T follicular helper cell (primary cell): ENCODE measurements at places on chromosomes 7 and 10.

GRCh38 chr10:48941427-48942075 is 1.9 kb upstream of the LRRC18 start:
- DNase-seq: no peak

- DNase-seq: no peak
Observed at GRCh38 chr7:92992483-92992882, 125.3 kb downstream of the SAMD9 start.

DNA sequence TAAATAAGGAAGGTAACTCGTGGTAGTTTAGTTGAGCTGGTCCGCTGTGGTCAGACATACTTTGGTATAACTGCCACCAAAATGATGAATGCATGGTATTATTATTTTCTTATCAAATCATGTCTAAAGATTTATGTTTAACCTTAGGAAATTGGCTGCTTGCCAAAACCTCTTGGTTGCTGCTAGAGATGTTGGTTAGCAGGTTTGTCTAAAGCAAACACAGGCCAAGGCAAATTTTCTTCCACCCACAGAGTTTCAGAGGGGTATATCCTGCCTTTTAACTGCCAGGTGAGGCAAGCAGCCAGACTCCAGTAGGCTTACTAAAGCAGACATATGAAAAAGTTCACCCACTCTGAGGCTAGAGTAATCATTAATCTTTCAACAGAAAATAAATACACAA is 101.4 kb downstream of the SEMA3E start:
- no peak for DNase-seq

- no peak for DNase-seq
Observed at GRCh38 chr7:149792220-149792595, 18.8 kb upstream of the ZNF467 start.

- no peak for DNase-seq
Observed at GRCh38 chr7:123292227-123292626, 92.5 kb upstream of the SLC13A1 start.

DNA sequence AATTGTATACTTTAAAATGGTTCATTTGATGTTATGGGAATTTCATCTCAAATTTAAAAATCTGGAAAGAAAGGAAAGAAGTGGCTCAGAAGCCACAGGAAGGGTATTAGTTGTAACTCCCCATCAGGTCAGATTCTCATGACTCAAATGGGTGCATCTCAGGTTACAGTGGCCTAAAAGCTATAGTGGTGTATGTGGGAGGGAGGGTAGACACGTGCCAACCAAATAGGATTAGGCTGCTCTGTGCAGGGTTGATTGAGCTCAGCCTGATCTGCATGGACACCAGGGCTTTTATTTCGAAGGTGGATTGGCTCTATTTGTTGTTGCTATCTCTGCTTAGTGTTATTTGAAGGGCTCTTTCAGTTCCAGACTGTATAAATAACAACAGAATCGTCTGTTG is 121.5 kb upstream of the PRR15 start:
- no peak for DNase-seq

DNA sequence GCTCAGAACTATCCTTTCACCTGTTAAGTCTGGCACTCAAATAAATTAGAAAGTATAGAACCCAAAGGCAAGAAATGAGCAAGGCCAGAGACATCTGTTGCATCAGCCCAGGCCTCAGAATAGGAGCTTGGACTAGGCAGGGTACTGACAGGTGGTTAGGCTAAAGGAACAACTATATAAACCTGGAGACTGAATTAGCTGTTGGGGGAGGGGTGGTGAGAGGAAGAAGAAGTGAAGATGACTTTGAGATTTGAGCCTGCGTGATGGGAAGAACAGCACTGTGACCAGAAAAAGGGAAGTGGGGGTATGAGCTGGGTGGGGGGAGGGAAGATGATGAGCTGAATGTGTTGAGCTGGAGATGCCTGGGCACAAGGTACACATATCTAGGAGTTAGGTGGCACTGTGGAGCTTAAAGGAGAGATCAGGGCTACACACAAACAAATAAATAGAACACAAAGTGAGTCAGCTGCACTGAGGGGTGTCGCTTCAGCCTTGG is 244.7 kb downstream of the PTEN start:
- no peak for DNase-seq

- no peak for DNase-seq
Observed at GRCh38 chr7:136058546-136058945, 81.4 kb upstream of the MTPN start.

GRCh38 chr7:137934176-137934826 is 67.6 kb downstream of the CREB3L2 start:
- no peak for DNase-seq

GRCh38 chr10:36416513-36416912 is 708.9 kb upstream of the ANKRD30A start:
- DNase-seq: no peak

DNA sequence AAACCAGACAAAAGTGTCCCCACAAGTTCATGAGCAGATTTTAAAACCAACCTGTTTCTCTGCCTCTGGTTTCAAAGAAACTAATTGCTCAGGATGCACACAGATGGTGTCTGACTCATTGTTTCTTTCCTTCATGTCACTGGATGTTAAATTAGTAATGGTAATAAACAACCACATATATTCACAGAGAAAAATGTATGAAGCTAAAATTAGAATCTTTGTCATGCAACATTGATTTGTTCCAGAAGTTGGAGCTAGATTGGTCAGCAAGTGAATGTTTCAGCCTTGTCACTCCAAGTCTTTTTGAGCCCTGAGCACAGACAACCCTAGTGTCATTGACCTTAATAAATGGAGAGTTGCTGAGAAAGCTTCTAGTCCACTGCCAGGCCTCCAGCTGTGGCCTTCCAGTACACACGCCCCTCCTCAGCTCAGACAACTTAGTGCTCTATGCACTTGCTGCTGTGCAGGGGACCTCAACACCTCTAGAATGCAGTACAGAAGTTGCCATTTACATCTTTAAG is 175.9 kb downstream of the CCDC71L start:
- no peak for DNase-seq

DNA sequence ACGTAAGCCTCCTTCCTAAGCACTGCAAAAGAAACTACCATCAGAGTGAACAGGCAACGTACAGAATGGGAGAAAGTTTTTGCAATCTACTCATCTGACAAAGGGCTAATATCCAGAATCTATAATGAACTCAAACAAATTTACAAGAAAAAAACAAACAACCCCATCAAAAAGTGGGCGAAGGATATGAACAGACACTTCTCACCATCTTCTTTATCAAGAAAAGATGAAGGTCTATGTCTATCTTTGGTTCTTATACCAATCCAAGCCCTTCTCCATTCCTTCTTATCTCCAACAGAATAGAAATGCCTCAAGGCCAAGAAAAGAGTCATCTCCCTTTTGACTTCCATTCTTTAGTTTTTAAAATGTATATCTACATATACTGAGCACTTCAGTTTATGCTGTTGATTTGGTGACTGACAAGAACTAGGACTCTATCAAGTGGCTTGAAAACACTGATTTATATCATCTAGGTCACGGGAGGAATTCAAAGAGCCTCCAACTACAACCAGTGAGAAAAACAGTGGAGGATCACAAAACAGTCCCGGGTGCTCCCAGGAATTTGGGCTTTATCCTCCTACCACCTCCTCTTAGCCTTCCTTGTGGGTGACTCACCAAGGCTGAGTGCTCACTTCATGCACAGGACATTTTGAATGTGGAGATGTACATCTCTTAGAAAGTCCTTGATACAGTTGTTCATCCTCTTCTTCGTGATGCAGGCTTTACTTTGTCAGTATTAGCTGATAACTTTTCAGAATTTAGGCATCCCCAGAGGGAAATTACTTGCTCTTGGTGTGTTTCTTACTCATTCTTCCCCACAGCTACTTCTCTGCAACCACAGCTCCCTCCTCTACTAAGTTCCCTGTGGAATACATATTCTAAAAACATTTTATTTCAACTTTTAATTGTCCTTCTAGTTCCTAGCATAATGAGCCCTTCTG is 15.4 kb downstream of the TAS2R41 start:
- no peak for DNase-seq

DNA sequence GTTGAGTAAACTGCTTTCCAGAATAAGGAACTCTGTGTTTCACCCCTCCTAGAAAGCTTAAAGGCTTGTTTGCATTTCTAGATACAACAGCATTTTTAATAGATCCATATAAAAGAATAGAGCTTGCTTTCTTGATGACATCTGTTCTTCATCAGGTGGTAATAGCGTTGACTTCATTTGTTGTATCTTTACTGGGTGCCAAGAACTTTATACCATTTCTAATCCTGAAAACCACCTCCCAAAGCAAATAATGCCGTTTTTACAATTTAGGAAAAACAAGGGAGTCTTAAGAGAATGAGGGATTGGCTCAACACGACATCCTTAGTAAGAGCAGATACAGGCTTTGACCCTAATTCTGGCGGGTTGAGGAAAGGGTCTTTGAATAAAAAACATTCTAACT is 993.4 kb downstream of the TYW1 start:
- no peak for DNase-seq

DNA sequence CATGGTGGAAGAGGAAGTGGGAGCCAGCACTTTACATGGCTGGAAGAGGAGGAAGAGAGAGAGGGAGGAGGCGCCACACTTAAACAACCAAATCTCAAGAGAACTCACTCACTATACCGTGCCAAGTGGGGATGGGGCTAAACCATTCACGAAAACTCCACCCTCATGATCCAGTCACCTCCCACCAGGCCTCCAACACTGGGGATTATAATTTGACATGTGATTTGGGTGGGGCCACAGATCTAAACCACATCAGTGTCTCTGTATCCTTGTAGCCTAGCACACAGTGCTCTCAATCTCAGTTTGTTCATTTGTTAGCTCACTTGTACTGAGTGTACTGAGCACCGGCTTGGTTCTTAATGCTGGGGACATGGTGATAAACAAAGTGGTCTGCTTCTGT is 228.3 kb downstream of the BUB3 start:
- no peak for DNase-seq

DNA sequence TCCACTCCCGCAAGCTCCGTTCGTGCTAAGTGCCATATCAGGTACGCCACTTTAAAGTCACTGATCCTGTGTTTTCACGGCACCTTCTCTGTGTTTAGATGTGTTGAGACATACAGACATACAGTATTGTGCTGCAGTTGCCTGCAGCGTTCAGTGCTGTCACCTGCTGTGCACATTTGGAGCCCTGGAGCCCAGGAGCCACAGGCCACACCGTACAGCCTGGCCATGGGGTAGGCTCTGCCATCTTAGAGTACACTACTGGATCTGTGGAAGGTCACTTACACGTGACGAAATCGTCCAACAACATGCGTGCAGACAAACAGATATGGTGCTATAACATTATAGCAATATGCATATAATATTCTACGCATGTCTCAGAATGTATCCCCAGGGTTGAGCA is 111.3 kb downstream of the ELFN1 start:
- no peak for DNase-seq

DNA sequence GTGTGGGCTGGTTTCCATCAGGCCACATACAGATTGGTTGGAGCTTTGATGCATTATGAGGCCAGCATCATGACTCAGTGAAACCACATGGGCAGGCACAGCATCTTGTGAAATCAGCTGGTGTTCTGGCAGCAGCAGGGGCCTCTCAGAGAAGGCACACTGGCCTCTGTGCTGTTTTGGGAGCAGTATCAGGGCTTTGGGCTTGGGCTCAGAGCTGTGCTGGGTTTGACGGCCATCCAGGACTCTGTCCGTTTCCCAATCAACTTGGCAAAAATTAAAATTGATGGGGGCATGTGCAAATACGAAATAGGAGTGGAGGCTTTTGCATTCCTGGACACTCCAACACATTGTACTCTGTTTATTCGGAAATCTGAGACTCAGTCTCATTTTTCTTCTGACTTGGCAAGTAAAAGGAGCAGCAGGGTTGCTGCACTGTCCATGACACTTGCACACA is 190.9 kb downstream of the BMPER start:
- DNase-seq: no peak

DNA sequence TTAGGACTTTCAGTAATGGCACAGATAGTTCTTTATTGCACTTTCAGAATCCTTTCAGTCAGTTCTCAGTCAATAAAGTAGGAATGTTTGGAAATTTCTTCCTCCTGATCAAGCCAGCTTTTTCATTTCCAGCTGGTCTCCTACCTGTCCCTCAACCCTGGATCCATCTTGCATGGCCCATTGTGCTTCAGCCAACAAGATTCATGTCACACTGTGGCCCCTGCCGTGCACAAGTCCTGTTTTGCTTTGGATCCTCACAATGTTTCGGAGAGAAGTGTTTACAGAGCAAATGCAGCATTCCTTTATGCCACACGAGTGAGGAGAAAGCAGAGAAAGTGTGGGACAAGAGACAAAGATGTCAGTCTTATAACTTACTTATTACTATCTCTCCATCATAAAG is 1694.7 kb upstream of the LRRTM3 start:
- DNase-seq: no peak

DNA sequence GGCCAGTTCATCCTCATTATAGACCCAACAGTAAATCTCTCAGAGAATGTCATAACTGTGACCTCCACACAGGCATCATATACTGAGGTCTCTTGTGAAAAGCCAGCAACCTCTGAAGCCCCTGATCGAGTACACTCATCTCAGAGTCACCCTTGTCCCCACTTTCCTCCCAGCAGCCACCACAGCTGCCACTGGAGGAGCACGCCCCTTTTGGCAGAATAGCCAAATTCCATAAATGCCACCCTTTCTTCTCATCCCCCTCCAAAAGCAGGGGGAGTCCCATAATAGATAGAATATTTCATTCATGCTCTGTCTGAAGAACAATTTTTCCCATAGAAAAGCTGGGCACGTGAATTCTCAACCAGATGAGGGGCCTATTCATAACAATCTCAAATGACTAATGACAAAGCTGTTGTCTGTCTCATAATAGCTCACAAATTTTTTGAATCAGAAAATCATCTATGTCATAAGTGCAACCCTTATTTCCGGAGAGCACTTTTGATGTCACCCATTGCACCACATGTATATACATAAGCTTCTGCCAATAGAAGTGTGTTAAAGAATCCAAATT is 47.4 kb downstream of the SGMS1 start:
- no peak for DNase-seq

- peak; percentile 10 for DNase-seq
Observed at GRCh38 chr10:110067960-110068770, 60.4 kb downstream of the ADD3 start.

GRCh38 chr7:133253519-133253875 is 619 bp downstream of the EXOC4 start:
- no peak for DNase-seq

GRCh38 chr7:39565538-39565937 is 666 bp upstream of the YAE1 start:
- no peak for DNase-seq

- DNase-seq: no peak
Observed at GRCh38 chr10:69469976-69470375, 18.7 kb downstream of the TSPAN15 start.

- DNase-seq: no peak
Observed at GRCh38 chr10:133230044-133230361, at the start of gene UTF1. TSS of gene UTF1 (plus strand) at chr10:133230217. CDS start at chr10:133230289, 72 bp downstream.

GRCh38 chr10:3415038-3415736 is 242.6 kb upstream of the PITRM1 start:
- no peak for DNase-seq

- DNase-seq: no peak
Observed at GRCh38 chr10:103757531-103758293, 97.7 kb downstream of the SH3PXD2A start.

- DNase-seq: no peak
Observed at GRCh38 chr7:47535704-47536628, 45.9 kb downstream of the TNS3 start.
